CD8-positive, alpha-beta T cell (primary cell): ENCODE measurements at places on chromosomes 2 and 18.

- peak; percentile 2 for DNase-seq
Measured at GRCh38 chr2:79512442-79513401, at the start of gene CTNNA2. Gene CTNNA2, plus strand, starts transcription at chr2:79513051.

DNA sequence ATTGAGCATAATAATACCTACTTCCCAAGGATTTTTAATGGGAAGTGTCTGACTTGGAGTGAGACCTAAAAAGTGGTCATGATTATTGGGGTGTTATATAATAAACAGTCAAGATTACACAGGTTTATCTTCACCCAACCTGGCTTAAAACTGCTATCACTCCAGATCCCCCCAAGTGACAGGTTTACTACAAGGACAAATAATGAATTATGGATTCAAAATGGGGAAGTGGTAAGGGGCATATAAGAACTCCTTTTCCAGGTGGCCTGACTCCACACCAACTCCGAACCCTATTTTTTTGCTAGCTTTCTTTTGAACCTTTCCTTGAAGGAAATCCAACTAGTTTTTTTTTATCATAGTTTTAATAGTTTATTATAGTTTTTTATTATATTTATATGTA, 663.0 kb upstream of the FANCL start:
- no peak for DNase-seq

GRCh38 chr2:3986530-3987258, 283.3 kb downstream of the DCDC2C start:
- DNase-seq = no peak

DNA sequence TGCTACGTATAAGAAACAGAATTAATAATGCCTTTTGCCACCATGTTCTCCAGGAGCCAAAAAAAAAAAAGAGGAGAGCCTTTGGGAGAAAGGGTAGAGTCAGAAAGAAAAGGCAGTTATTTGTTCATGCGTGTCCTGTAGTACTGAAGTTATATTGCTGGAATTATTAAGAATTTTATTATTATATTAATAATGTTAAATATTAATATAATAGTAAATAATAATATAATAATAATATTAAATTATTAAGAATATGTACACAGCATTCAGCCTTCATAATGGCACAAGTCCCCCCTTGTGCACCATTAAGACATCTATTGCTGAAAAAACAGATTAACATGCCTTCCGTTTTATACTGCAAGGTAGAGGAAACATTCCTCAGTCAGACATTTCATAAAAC, 8.1 kb downstream of the REG1A start:
- DNase-seq = no peak

DNA sequence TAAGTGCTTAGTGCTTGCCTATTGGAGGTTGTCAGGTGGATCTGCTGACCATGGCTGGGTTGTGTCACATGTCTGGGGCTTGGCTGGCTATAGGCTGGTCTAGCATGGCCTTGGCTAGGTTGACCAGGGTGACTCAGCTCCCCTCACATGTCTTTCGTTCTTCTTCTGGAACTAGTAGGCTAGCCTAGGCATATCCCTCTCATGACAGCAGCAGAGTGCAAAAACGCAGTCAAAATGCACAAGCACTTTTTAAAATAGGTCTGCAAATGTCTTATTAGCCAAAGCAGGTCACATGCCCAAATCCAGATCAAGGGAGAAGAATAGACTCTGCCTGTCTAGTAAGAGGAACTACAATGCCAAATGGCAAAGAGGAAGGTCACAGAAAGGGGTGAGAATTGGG, 179.7 kb upstream of the ACVR2A start:
- DNase-seq = no peak

DNA sequence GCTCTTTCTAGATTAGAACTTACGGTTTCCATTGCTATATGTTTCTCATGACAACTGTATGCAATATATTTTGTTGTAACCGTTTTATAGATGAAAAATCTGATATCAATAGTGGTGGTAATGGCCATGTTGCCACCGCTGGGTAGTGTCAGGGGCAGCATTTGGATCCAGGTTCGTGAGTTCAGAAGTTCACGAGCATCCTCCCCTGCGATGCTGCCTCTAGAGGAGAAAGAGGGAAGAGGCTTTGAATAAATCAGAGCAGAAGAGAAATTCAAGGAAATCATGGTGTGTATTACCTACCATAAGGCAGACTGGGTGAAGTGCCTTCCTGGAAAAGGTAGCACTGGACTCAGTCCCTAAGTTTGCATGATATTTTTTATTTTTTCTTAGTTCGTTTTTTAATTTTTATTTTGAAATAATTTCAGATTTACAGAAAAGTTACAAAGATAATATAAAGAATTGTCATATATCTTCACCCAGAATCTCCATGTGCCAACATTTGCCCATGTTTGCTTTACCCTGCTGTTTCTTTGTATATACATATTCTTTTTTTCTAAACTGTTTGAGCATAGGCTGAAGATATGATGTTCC, 3.3 kb upstream of the ZBTB7C start:
- peak; percentile 31 for DNase-seq

- DNase-seq = no peak
Measured at GRCh38 chr2:142872882-142873724, 4.4 kb upstream of the KYNU start.

- no peak for DNase-seq
Measured at GRCh38 chr2:64963719-64964118, 25.5 kb upstream of the SLC1A4 start.

- no peak for DNase-seq
Measured at GRCh38 chr2:33903215-33903614, 304.1 kb upstream of the FAM98A start.

DNA sequence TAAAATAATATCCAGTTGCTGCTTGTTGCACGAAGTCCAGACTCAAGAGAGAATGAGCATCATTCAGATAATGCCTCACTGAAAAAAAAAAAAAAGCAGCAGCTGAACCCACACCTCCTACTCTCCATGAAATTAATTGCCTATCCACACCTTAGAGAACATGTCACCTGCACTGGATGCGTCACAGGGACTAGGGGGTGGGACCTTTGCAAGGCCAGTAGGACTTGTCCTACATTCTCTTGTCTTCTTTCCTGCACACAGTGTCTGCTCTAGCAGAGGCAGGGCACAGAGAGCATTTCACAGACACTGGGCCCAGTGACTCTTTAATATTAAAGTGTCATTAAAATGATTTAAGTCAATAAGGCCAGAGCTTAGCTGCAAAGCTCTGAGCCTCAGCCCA, at the start of gene ABCA12:
Gene ABCA12, minus strand, starts transcription at position 148 of the 400 bp plus-strand sequence. CDS start 418 bp downstream, outside the sequence.
- DNase-seq = no peak

DNA sequence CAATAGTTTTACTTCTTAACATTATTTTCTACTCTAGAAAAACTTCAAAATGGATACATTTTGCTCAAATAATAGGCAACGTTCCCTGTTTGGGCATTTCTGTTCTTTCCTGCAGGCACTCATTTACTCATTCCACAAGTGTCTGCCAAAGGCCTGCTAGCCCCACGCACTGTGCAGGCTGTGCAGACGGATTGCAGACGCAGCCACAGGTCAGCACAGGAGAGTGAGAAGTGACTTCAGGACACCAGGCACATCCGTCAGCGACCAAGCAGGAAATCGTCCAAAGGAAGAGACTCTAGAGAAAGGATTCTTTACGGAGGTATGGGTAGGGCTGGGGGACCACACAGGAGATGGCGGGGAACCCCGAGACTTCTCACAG, 103.0 kb upstream of the AGAP1 start:
- no peak for DNase-seq

GRCh38 chr2:102336502-102336945, 19.1 kb upstream of the IL18R1 start:
- DNase-seq = no peak

GRCh38 chr2:231545105-231545902, 15.1 kb upstream of the NMUR1 start:
- DNase-seq = peak; percentile 58

DNA sequence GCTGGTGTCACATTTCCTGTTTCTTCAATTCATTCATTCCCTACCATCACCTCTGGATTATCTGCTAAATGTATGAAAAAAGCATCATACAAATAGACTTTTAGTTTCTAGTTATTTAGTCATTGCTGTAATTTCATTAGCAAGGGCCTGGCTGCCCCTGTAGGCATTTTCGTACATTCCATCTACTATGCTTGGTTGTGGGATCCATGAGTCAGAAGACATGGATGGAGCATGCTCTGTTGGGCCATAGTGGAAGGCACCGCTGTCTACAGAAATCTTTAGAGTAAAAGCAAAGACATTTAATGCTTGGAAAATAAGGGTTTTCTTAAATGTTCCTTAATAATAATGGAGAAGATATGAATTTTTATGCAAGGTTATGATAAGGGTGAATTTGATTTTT, 324.8 kb upstream of the MEIS1 start:
- no peak for DNase-seq

- DNase-seq = no peak
Measured at GRCh38 chr2:144180131-144180530, 339.8 kb downstream of the ZEB2 start.

DNA sequence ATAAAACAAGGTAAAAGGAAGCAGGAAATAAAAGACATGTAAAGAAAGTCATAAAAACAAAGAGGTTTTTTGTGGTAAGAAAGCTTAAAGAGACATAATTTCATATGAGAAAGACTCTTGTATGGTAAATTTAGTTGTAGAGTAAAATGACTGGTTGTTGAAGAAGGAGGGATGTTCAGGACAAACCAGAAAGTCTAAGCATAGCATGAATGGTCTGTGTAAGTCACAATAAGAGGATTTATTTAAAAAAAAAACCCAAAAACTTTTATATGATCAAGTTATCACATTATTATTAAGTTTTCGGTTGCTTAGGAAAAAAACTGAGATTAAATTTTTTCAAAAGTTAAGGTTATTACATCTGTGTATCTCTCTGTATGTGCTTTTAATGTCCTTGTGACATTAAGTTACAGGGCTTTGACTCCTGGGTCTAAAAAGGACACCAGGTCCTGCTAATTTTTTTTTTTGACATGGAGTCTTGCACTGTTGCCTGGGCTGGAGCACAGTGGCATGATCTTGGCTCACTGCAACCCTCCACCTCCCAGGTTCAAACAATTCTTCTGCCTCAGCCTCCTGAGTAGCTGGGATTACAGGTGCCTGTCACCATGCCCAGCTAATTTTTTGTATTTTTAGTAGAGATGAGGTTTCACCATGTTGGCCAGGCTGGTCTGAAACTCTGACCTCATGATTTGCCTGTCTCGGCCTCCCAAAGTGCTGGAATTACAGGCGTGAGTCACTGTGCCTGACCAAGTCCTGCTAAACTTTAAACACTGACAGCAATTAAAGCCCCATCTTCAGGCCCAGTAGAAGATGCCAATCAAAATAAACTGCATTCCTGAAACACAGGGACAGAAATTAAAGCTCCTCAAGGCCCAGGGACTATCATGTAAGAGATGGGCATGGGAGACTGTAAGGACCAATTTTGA, 14.2 kb upstream of the OXER1 start:
- no peak for DNase-seq
